Stimulated activated CD8-positive, alpha-beta memory T cell treated with anti-CD3 and anti-CD28 coated beads, Interleukin-4, amount 100 ng/mL, for 1 hour (primary cell): ENCODE measurements at places on chromosomes 5 and 9.

DNA sequence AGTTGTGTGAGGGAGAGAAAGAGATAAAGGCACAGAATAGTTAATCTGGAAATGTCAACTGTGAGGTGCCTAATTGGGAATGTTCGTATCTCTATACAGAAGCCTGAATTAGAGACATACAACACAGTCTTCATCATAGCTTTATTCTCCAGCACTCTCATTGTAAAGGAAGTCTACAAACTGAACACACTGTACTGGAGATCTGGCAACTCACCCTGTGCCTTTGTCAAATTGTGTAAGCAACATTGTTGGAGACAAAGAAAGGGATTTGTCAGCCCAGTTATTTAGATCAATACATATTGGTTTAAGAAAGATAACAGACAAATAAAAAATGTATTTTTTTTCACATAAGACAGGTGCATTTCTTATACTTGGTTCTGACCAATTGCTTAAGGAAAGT lies 832.9 kb upstream of the DMAC1 start:
- DNase-seq, result no peak

DNA sequence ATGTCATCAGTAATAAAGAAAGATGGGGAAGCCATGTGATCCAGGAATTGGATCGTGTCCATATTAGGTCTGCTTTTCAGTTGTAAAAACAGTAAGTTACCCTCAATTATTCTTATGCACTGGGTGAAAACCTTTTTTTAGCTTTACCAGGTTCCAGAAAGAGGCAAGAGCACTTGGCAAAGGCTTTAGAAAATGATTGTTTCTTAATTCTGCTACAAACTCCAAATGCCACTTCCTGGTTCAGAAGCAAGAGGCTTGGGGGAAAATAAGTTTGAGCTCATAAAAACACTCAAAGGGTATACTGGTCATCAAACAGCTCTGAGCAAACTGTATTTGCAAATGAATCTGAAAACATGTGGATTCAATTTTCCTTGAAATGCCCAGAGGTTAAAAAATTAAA lies 615.6 kb downstream of the EBF1 start:
- no peak for DNase-seq

DNA sequence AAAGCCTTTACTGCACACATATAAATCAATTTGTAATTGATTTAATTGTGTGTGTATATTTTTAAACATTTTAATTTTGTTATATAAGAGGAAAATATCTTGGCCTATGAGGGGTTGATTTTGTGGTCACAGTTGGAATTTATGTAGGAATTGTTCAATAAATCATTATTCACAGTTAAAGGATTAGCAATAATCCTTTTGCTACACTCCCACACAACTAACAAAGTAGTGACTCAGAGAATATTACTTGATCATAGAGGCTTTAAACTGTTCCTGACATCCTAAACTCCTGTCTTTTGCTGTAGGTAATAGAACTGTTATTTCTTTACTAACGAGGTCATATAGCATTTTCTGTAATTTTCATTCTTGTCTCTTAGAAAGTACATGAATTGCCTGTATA lies 95.5 kb downstream of the ZCCHC7 start:
- DNase-seq, result no peak

- no peak for DNase-seq
Observed at GRCh38 chr9:17776735-17777134, 197.9 kb downstream of the SH3GL2 start.

- no peak for DNase-seq
Observed at GRCh38 chr9:125965477-125965876, 218.3 kb downstream of the PBX3 start.

DNA sequence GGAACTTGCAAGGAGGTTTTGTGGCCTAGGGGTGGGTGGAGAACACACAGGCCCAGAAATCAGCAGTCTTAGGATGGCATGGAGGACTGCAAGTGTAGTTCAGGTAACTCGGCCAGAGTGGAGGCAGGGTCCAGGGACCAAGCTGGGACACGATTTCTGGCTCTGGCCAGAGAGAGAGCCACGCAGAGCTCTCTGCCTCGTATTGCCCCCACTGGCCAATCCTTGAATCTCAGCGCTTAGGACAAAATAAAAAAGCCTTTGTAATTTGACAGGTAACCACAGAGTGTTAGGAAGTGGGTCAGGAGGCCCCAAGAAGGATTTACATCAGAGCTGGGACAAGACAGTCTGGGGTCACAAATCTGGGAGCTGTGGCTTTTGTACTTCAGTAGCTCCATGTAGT lies 11.7 kb downstream of the MAP3K1 start:
- no peak for DNase-seq
